ENCODE measurements at places on chromosomes 11 and 22. TPM values are rescaled to one million over a fixed set of nuclear protein-coding genes. Genes with fewer than 3 reads are reported as not detected.

Gene TECTA
- 1.3 TPM for total RNA-seq

DNA sequence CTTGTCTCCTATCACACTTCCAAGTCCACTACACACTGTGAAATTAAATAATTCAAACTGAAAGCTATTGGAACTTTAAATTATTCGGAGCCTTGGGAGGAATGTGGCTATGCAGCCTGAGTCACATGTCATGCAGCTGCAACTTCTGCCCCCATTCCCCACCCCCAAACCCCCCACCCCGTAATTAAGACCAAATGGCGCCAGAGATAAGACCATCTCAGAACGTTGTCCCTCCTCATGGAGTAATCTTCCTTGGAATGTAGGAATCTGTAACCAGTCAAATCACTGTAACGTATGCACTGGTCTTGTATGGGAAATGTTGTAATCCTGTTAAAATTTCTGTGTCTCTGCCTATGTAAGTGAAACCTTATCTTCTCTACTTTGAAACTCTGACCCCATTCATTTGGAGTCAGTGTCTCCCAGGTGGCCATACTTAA lies 37.0 kb downstream of the GAB2 start:
- DNase-seq, result no peak

DNA sequence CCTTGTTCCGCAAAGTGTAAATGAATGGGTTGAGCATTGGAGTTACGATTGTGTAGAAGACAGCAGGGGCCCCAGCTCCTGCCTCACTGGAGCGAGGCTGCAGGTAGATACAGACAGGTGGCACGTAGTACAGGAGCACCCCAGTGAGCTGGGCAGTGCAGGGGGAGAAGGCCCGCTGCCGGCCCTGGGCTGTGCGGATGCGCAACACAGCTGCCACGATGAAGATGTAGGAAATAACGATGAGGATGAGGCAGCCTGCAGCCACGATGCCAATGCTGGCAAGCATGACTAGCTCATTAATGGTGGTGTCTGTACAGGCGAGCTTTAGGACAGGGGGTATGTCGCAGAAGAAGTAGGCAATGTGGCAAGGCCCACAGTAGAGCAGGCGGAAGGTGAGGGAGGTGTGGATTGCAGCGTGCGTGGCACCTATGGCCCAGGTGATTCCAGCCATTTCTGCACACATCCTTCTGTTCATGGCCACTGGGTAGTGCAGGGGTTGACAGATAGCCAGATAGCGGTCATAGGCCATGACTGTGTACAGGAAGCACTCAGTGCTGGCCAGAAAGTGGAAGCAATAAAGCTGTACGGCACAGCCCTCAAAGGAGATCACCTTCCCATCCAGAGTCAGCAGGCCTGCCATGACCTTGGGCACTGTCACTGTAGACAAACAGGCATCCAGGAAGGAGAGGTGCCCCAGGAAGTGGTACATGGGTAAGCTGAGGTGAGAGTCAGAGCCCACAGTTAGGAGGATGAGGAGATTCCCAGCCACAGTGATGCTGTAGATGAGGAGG lies 616 bp downstream of the OR10S1 start:
- no peak for DNase-seq

DNA sequence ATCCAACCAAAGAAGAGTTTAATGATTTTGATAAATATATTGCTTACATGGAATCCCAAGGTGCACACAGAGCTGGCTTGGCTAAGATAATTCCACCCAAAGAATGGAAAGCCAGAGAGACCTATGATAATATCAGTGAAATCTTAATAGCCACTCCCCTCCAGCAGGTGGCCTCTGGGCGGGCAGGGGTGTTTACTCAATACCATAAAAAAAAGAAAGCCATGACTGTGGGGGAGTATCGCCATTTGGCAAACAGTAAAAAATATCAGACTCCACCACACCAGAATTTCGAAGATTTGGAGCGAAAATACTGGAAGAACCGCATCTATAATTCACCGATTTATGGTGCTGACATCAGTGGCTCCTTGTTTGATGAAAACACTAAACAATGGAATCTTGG lies 23.9 kb downstream of the KDM4D start:
- no peak for DNase-seq

DNA sequence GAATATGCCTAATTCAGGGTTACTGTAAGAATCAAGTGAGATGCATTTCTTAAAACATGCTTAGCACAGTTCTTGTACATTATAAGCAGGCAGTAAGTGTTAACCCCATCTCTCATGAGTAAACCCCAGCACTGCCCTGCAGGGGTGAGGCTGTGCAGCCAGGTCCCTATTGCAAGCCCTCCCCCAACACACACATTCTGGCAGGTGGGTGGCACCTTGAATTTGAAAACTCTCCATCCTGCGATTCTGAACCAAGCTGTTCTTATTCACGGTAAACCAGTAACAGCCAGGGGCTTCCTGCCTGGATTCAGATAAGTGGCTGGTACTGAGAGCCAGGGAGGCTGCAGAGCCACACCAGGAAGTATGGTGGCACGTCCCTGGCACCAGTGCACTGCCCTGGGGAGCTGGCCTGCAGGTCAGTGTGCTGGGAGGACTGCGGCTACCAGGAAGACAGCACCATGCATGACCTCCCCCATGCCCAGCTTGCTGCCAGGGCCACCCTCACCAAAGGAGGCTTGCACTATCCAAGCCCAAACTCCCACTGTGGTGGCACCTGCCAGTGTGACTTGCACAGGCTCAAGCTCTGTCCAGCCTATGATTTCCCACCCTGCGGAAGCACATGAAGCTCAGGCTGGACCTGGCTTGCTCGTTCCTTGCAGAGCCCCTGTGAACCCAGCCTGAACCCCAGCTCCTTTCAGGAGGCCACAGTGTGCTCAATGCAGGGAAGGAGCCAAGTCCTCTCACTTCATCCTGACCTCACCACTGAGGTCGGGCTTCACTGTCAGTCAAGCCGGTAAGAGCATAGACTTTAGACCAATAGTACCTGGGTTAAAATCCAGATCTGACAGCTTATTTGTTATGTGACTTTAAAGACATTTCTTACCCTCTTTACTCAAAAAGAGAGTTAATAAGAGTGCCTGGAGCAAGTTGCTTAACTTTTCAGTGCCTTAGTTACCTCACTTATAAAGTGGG lies 88.1 kb downstream of the MICAL2 start:
- DNase-seq, result no peak

GRCh38 chr22:23828800-23829680 lies 9.8 kb downstream of the DERL3 start:
- DNase-seq, result no peak

Gene TNNT3
- total RNA-seq, result not detected

Gene LMO2
- 7.3 TPM for total RNA-seq

- no peak for DNase-seq
These were observed 254.8 kb downstream of the GUCY1A2 start for GRCh38 chr11:106763501-106763900.

Gene SERHL2
- total RNA-seq, result 1.9 TPM

Gene TENM4
- 15.7 TPM for total RNA-seq

DNA sequence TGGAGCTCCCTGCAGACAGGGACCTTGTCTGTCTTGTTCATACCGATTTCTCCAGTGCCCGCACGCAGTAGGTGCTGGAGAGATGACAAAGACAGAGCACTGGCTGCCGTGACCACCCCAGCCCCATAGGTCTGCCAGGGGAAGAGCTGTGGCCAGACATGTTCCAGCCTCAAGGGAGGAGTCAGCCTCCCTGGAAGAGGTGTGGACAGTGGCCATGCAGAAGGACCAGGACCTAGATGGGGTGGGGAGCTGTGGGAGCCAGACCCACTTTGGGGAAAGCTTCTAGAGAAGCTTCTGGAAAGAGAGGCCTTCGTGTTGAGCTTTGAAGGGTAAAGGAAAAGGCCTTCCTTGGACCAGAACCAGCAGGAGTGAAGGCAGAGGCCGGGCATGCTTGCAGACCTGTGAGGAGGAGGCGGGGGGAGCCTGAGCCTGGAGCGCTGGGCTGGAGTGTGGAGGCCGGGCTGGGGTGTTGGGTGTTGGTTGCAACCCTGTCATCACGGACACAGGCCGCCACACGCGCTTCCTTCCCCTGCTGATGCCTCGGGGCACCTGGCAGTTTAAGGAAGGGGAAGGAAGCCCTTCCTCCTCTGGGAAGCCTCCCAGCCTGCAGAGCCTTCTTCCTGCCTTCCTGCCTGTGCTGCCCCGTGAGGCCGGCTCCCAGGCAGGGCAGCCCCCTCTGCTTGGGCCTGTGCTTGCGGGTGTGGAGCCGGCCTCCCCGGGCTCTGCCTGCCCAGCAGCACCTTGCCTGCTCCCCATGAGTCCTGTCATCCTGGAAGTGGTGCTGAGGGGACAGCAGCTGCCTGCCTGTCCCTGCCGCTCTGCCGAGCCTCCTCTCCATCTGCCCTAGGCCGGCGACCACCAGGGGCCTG lies 12.3 kb downstream of the RELT start:
- peak; percentile 82 for DNase-seq

Gene CEP164
- total RNA-seq, result 73.3 TPM

GRCh38 chr22:50446708-50447575 lies 27.9 kb downstream of the SBF1 start:
- peak; percentile 83 for DNase-seq

Measured in upper lobe of left lung (tissue), 6 donors.